ENCODE measurements at places on chromosomes 3 and 15. TPM values are rescaled to one million over a fixed set of nuclear protein-coding genes. Genes with fewer than 3 reads are reported as not detected.

The FOXB1 gene
- polyA plus RNA-seq: 0.03 TPM

The ARGFX gene
- not detected for polyA plus RNA-seq

DNA sequence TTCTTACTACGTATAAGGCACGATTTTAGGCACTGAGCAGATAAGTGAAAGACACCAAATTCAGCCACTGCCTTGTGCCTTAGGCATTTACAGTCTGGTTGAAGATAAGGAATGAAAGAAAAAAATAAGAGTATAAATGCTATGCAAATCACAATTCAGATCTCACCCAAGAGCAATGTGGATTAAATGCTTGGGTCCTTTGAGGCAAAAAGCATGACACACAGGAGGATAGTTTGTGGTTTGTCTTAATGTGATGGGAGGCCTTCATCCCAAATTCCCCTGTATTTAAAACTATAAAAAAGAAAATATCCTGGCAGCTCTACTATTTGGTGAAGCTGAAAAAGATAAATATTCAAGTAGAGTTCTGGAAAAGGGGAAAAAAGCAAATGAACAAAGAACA is 79.8 kb downstream of the TGFBR2 start:
- no peak for DNase-seq

DNA sequence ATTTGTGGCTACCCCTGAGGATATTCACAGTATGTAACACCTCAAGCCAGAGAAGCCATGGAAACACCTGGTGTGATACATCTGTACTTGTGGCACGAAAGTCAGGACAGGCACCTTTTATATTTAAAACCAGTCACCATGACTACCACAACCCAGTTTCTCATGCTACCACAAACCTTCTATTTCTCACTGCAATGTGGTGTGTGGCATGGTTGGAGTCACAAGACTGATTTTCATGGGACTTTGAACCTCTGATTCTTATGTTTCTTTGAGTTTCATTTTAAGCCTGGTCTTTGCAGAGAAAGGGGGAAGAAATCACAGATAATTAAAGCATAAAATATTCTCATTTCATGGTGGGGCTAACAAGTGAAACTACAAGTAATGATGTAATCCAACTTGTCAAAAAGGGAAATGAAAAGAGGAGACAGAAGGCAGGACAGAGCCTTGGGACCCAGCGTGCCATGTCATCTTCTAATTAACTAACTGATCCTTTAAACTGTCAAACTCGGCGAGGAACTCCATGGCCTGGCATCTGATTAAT is 175.9 kb downstream of the PDZRN3 start:
- peak; percentile 90 for DNase-seq

- DNase-seq: no peak
Observed at GRCh38 chr3:143171141-143171980, 51.8 kb downstream of the CHST2 start.

- DNase-seq: no peak
Observed at GRCh38 chr3:4197670-4198069, 105.5 kb upstream of the SETMAR start.

DNA sequence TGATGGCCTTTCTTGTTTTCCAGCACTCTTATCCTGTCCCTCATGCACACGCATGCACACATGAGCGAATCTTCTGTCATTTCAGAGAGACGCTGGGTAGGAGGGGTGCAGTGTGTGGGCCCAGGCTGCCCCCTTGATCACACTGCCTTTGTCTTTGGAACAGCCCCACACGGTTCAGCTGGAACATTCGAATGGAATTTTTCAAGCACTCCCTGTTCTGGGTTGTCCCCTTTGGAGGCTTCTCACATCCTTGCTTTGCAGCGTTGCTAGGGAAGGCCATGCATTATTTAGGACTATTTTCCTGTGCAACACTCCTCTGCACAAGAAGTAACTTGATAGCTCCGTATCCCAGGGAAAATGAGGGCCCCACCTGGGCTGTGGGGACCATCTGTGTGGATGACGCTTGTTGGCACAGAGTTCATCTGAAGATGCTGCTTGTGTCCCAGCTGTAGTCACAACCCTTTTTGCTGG is 78.4 kb downstream of the SPSB4 start:
- no peak for DNase-seq

The CHRFAM7A gene
- polyA plus RNA-seq: 3.2 TPM

The CFAP44 gene
- 11.9 TPM for polyA plus RNA-seq

DNA sequence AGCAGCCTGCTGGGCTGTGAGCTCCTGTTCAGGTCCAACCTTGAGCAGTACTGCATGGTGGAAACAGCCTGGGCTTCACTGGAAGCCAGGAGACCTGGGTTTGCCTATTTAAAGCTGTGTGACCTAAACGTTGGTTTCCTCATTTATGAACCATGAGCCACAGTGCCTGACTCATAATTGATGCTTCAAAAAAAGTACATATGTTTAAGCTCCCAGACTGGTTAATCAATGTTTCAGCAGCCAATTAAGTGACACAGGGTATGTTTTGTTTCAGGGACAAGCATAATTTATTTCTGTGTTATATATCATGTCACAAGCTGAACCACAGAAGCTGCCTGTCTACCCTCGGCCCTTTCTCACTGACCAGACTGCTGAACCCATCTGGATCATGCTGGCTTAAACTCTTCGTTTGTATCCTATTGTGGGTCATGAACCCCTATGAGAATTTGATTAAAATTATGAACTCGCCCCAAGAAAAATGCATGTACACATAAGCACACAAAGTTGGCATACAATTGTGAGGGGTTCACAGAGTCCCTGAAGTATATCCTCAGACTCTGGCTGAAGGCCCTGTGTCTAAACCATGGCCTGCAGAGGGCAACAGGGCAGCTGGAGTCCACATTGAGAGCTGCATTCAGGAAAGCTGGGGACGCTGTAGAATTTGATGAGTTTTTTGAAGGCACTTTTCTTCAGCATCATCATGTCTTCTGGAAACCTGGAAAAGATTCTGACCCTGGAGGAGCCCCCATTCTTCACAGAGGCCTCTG is 23.7 kb downstream of the HDC start:
- DNase-seq: no peak

DNA sequence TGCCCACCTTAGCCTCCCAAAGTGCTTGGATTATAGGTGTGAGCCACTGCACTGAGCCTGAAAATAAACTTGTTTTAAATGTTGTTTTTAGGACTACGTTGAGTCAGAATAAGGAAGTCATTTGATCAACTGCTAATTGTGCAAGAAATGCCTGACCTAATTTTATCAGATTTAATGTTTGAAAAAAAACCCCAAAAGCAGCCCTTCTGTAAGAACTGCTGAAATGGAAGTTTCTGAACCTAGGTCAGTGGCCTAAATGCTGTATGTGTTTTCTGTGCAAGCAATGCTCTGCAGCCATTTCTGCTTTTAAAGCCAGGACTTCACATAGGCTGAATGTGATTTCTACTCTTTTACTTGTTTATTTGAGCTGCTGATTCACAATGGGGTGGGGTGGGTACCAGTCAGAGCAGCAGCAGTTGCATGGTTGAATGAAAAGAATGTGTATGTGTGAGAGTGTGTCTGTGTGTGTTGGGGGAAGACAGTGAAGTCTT is 6.6 kb downstream of the GPX1 start:
- peak; percentile 32 for DNase-seq

DNA sequence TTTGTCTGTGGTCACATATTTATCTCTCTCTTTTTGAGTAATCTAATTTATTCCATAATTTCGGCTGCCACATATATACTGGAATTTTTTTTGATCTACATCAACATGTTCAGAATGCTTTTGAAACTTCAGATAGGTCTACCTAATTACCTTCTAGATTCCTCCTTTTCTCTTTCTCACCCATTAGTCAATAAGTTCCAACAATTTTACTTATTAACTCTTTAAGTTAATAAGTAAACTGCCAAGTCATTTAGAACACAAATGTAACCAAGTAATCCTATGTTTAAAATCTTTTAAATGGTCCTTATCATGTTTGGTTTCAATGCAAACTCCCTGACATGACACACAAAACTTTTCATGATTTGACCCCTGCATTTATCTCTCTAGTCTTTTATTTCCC is 410.5 kb downstream of the UNC13C start:
- no peak for DNase-seq

The VGLL3 gene
- polyA plus RNA-seq: 7.4 TPM

DNA sequence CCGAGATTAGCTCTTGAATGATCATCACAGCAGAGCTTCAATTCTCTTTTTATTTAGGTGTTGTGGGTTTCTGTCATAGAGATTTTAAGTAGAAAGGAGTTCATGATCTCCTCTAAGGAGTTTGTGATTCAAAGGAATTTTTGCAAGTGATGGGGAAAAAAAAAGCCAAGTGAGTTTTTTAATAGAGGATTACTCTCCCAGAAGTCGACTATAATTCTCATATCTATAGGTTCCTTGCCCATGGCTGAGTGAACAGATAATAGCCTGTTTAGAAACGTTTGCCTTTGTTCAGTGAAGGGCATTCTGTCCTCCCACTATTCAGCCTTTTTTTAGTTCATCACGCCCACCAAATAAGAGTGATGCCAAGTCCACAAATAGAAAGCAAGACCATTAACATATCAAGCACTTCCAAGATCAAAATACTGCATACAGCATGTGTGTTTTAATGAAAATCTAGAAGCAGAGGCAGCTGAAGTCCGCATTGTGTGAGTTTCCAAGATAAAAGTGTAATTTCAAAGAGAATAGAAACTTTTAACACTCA is 398.4 kb upstream of the CNTN3 start:
- no peak for DNase-seq

GRCh38 chr3:186406669-186407635 is 44.9 kb upstream of the DGKG start:
- DNase-seq: peak; percentile 23

DNA sequence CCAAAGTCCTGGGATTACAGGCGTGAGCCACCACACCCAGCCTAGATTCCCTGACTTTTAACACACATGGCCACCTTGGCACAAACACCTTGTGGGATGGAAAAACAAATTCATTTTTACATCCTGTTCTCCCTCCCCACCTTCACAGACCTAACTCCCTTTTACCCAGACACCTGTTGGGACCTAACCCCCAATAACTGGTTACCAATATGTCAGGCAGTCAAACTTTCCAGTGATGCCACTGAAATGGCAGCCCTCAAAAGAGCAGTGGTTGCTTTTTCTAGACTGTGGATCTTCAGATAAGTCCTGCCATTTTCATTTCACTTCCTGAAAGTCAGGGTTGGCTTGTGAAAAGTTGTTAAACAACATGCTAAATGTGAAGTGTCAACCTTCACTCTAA is 34.9 kb downstream of the SIN3A start:
- no peak for DNase-seq

DNA sequence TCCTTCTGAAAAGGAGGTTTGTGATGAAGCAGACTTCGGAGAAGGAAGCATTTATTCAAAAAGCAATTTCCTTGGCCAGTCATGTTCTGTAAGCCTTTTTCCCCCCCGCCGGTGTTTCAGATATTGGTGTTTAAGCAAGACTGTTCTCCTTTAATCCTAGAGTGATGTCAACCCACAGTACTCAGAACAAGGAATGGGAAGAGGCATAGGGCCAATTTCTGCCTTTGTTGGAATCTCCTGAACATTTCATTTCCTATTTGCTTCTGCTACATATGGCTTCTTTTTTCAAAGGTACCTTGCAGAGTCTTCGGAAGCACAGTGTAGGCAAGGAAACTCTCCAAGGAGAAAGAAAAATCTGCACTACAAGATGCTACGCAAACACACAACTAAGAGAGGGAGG is 713.1 kb upstream of the CFAP20DC start:
- DNase-seq: no peak

The DPP8 gene
- polyA plus RNA-seq: 35.0 TPM

DNA sequence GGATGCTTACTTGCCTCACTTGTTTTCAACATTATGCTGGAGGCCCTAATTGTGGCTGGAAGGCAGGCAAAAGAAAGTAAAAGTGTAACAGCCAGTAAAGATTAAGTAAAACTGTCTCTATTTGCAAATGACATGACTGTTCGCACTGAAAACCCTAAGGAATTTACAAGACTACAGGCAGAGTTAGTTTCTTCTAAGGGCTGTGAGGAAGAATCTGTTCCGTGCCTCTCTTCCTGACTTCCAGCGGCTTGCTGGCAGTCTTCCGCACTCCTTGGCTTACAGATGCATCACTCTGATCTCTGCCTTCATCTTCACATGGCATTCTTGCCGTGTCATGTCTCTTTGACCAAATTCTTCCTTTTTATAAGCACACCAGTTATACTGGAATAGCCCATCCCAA is 86.1 kb downstream of the DLG1 start:
- DNase-seq: no peak

The ATP13A3 gene
- 64.6 TPM for polyA plus RNA-seq

DNA sequence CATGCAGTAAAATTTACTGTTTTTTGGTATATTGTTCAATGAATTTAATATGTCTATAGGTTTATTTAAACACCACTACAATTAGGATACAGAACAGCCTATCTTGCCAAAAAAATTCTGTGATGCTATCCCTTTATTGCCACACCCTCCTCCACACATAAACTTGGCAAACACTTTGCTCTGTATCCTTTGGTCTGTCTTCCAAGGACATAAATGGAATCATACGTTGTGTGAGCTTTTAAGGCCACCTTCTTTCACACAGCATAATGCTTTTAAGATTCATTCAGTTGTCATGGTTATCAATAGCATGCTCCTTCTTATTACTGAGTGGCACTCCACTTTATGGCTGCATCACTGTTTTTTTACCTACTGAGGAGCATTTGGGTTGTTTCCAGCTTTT is 71.5 kb downstream of the CERS3 start:
- DNase-seq: no peak

The ZNF774 gene
- polyA plus RNA-seq: 6.0 TPM

- DNase-seq: no peak
Observed at GRCh38 chr3:101388706-101389105, 68.3 kb upstream of the IMPG2 start.

GRCh38 chr3:187646906-187647660 is 23.1 kb downstream of the SST start:
- DNase-seq: no peak

GRCh38 chr15:82750831-82751180 is 41.1 kb upstream of the AP3B2 start:
- DNase-seq: no peak

- DNase-seq: no peak
Observed at GRCh38 chr15:99440551-99441443, 125.0 kb upstream of the MEF2A start.

The CALML4 gene
- 170 TPM for polyA plus RNA-seq

The EAF1 gene
- polyA plus RNA-seq: 21.3 TPM

The ZNF860 gene
- 1.1 TPM for polyA plus RNA-seq

The TNK2 gene
- 34.1 TPM for polyA plus RNA-seq

The DUOXA2 gene
- not detected for polyA plus RNA-seq

GRCh38 chr3:98457543-98457942 is 5.5 kb upstream of the OR5K1 start:
- no peak for DNase-seq

The VIPR1 gene
- 75.3 TPM for polyA plus RNA-seq

DNA sequence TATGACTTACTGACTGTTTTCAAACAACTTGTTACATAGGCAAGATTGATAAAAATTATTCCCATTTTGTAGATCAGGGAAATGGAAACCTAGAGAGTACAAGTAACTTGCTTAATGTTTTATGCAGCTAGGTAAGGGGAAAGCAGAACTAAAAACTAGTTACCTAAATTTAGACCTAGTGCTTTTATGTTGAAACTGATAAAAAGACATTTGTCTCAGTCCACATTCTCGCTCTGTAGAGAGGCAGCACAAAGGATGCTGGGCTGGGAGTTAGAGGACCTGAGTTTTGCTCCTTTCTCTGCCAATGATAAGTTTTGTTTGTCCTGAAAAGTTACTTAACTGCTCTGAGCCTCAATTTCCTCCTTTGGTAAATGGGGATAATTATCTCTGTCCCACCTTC is 17.4 kb downstream of the TIMP4 start:
- no peak for DNase-seq

The A4GNT gene
- polyA plus RNA-seq: 0.07 TPM

The LMAN1L gene
- polyA plus RNA-seq: not detected

Measured in large intestine (tissue), 12 donors.